ENCODE measurements at places on chromosomes 1 and 21.

DNA sequence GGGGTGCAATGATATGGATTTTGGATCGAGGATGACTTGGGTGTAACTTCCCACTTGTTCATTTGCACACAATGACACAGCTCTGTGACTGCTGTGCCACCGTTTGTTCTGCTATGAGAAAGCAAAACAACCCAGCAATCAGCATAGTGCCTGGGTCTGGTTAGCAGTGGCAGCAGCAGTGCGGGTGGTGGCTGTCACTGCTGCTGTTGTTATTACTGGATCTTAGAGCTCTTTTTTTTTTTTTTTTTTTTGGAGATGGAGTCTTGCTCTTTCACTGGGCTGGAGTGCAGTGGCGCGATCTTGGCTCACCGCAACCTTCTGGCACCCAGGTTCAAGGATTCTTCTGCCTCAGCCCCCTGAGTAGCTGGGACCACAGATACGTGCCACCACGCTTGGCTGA lies 56.9 kb downstream of the TBCE start:
- no peak for DNase-seq

DNA sequence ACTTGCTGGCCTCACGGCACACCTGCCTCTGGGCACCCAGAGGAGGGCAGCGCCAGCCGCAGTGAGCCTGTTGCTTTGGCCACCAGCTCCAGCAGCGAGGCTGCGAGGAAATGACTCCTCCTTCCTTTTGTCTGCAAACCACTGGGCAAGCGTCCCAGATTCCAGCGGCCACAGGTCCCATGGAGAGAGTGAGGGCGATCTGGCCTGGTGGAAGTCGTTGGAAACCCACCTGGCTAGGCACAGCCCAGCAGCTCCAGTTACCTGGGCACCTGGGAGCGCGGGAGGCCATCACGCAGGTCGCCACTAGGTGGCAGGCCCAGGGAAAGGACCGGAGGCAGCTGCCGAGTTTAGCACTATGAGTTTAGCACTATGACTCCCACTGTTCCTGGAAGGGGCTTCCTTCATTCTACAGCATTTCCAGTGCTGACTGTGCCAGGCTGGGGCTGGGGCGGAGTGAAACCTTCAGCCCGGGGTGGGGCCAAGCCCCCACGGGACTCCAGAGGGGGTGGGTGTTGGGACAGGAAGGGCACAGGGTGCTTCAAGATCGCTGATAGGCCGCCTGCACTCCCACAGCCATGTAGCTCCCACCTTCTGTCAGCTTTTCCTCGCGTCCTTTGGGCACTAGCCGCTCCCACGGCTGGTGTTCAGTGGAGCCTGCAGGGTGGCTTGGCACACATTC lies 1.1 kb upstream of the ESPN start:
- DNase-seq, result peak; percentile 70

DNA sequence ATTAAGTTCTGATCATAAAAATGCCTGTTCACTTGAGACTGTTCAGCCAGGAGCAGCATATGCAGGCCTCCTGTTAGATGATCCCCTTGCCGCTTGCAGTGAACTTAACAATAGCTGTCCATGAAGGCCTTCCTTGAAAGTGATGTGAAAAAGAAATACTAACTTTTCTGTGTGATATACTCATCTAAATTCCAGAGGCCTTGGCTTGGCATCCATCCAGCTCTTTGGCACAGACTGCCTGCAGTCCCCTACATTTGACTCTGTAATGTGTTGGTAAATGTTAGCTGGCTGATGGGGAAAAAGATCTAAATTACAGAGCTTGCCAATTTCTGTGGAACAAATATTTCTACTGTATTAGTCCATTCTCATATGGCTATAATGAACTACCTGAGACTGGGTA lies 73.7 kb downstream of the KCNK2 start:
- DNase-seq, result no peak

- DNase-seq, result no peak
These were observed 5.4 kb downstream of the MEAF6 start for GRCh38 chr1:37509181-37509580.

DNA sequence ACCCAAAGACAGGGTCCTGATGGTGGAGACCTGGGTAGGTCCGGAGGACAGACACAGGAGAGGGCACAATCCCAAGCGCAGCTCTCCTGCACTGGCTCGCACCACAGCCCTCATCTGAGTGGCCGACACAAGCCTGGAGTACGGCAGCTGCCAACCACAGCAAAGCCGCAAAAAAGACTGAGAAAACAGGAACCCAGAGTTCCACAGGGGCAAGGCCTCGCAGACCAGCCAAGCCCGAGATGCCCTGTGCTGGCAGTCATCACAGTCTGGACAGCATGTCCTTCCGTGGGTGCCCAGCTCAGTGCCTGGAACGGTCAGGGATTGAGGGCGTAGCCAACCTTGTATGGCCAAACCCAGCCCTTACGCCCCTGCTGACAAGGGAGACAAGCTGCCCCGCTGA lies 11.4 kb downstream of the ZBTB48 start:
- no peak for DNase-seq

All from bronchial epithelial cell (primary cell).